ENCODE measurements at places on chromosomes 1 and 21.

DNA sequence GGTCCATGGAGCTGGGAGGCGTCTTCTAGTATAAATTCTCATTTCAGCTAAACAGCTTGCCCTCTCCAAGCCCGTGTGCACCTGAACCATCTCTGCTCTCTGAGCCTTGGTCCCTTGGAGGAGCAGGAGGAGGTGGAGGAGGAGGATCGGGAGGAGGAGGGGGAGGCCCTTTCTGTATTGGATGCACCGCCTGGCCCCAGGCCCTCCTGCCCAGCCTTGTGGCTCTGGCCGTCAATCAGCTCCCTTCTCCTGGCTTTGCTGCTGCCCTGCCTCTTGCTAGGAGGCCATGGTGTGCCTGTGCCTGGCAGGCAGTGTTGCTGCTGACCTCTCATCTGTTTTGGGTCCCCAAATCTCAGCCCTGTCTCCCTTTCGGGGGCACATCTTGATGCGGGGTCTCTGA is 9.0 kb downstream of the COL18A1 start:
- H3K36me3 ChIP-seq = no peaks in the 10 kb centered on the region
- peaks cover 1% of the 10 kb centered on the region for H3K27me3 ChIP-seq
- no peak overlapping the region for H3K27ac ChIP-seq
- no peaks in the 10 kb centered on the region for H3K4me1 ChIP-seq

- H3K27ac ChIP-seq = no peak overlapping the region
- no peaks in the 10 kb centered on the region for H3K4me1 ChIP-seq
- DNase-seq = no peak
- no peaks in the 10 kb centered on the region for H3K36me3 ChIP-seq
- H3K4me3 ChIP-seq = no peak overlapping the region
Observed at GRCh38 chr21:41232013-41232412, 64.1 kb downstream of the BACE2 start.

DNA sequence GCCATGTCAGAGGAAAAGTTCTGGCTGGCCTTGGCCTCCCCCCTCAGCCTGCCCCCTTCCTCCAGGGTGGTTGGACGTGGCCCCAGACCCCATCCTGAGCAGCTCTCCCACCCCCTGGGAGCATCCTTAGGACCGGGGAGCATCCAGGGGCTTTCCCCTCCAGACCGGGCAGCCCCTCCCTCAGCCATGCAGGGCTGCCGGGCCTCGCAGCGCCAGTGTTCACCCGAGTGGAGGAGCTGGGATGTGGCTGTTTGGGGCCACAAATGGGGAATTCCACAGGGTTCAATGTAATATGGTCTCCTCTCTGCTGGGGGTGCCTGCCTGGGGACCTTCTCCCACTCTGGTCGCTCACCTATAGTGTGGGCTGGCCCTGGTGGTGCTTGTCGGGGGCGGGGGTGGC is 4.2 kb upstream of the PFKL start:
- no peaks in the 10 kb centered on the region for H3K27me3 ChIP-seq
- H3K4me3 ChIP-seq = no peak overlapping the region
- H3K36me3 ChIP-seq = no peaks in the 10 kb centered on the region

DNA sequence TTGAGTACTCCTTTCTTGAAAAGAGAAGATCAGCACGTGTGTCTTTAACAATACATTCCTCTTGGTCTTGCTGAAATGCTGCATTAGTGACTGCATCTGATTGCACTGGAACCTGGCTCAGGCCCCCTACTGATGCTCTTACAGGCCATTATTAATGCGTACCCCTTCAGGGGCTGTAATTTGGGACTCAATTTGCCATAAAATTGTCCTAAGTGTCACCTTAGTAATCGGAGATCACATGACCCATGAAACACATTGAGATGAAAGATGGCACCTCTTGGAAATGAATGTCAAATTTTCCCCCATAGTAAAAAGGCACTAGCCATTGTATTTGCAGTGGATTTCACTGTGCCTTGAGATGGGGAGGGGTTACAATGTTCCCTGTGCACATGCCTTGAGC is 563.3 kb downstream of the KIF26B start:
- no peaks in the 10 kb centered on the region for H3K27me3 ChIP-seq
- H3K36me3 ChIP-seq = no peaks in the 10 kb centered on the region
- DNase-seq = no peak
- no peaks in the 10 kb centered on the region for H3K4me1 ChIP-seq
- H3K27ac ChIP-seq = no peak overlapping the region

GRCh38 chr1:199684686-199685273 is 342.7 kb upstream of the NR5A2 start:
- no peak overlapping the region for H3K4me3 ChIP-seq
- no peaks in the 10 kb centered on the region for H3K36me3 ChIP-seq
- H3K4me1 ChIP-seq = no peaks in the 10 kb centered on the region

- H3K4me1 ChIP-seq = peaks cover 13% of the 10 kb centered on the region
- DNase-seq = no peak
- H3K36me3 ChIP-seq = no peaks in the 10 kb centered on the region
Observed at GRCh38 chr1:53981220-53981619, 35.1 kb downstream of the LRRC42 start.

GRCh38 chr1:33180226-33180910 is 1.5 kb downstream of the TRIM62 start:
- no peak overlapping the region for H3K27ac ChIP-seq
- H3K4me1 ChIP-seq = peaks cover 18% of the 10 kb centered on the region
- no peak for DNase-seq
- H3K27me3 ChIP-seq = no peaks in the 10 kb centered on the region
- peak overlapping the region; percentile 78 for H3K4me3 ChIP-seq

DNA sequence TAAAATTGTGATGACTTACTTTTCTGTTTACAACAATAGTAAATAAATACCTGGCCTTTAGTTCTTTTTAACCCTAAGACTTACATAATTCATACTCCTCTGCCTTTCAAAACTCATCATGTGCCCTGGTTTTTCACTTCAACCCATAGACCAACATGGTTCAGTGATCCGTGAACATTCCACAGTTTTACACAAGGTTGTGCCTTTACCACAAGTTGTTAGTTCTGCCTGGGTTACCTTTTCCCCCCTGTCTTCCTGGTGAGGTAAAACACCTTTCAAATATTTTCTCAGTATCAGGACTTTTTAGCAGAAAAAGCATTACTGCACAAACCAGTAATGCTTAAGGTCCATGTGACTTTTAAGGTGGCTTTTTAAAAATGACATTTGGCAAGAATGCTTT is 1466.4 kb downstream of the PLA2G4A start:
- H3K27ac ChIP-seq = no peak overlapping the region
- no peaks in the 10 kb centered on the region for H3K36me3 ChIP-seq
- H3K4me3 ChIP-seq = no peak overlapping the region
- no peaks in the 10 kb centered on the region for H3K27me3 ChIP-seq

GRCh38 chr21:37146320-37147235 is 73.5 kb downstream of the TTC3 start:
- H3K4me3 ChIP-seq = no peak overlapping the region
- H3K27ac ChIP-seq = no peak overlapping the region
- H3K27me3 ChIP-seq = no peaks in the 10 kb centered on the region

DNA sequence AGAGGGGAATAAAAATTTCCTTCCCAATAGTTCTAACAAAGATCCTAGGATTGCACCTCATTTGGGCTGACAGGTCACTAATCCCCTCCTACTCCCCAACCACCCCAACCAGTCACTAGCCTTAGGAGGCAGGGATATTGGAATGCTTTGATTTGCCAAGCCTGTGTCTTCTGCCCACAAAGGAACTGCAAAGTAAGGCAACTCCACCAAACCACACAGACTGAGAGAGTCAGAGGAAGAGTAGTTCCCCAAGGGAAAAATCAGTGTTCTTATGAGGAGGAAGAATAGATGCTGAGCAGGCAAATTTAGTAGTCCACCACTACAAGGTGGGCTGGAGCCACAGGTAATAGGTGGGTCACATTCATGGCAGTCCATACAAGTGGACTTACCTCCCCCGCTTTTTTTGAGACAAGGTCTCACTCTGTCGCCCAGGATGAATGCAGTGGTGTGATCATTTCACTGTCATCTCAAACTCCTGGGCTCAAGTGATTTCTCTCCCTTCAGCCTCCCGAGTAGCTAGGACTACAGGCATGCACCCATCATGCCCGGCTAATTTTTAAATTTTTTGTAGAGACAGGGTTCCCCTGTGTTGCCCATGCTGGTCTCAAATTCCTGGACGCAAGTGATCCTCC is 3.7 kb upstream of the TMEM39B start:
- no peak overlapping the region for H3K27ac ChIP-seq
- no peaks in the 10 kb centered on the region for H3K36me3 ChIP-seq
- H3K27me3 ChIP-seq = no peaks in the 10 kb centered on the region

- H3K36me3 ChIP-seq = no peaks in the 10 kb centered on the region
- no peaks in the 10 kb centered on the region for H3K27me3 ChIP-seq
Observed at GRCh38 chr1:118118469-118118868, 66.6 kb downstream of the SPAG17 start.

DNA sequence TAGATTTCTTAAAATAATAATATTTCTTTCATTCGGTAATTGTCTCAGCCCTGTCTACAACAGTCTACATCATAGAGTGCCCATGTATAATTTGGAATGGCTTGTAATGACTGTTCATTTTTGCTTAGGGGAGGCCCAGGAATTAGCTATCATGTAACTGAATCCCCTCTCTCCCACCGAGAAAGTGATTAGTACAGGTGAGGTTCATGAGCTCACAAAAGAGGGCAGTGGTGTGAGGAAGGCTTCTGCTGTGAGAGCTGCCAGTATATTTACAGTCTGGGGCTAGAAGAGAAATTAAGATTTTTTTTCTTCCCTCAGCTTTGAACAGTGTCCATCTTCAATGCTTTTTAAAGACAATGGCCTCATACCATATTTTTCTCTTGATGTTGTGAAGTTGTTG is 340.7 kb downstream of the ADGRL2 start:
- H3K27me3 ChIP-seq = no peaks in the 10 kb centered on the region
- no peak for DNase-seq
- no peak overlapping the region for H3K4me3 ChIP-seq

GRCh38 chr1:61241411-61241838 is 159.1 kb downstream of the NFIA start:
- peaks cover 11% of the 10 kb centered on the region for H3K4me1 ChIP-seq
- H3K36me3 ChIP-seq = no peaks in the 10 kb centered on the region
- H3K27me3 ChIP-seq = no peaks in the 10 kb centered on the region
- H3K4me3 ChIP-seq = no peak overlapping the region
- DNase-seq = no peak
